ENCODE measurements at places on chromosomes 1 and 21. TPM values are rescaled to one million over a fixed set of nuclear protein-coding genes. Genes with fewer than 3 reads are reported as not detected.

DNA sequence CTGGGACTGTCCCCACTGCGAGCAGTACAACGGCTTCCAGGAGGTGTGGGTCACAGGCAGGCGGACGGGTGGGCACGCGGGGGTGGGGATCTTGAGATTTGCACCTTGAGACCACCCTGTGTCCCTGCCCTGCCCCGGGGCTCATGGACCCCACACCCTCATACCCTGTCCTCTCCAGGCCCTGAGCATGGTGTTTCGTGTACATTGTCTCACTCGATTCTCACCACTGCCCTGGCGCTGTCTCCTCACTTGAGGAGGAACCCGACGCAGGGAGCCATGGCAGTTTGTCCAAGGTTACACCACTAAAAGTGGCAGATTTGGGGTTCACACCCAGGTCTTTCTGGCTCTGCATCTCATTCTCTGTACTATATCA lies 7.2 kb downstream of the TMEM201 start:
- ATAC-seq = no peak

- no peak for ATAC-seq
Measured at GRCh38 chr1:154735061-154735803, 127.2 kb upstream of the ADAR start.

GRCh38 chr1:8873001-8873400 lies 5.5 kb downstream of the ENO1 start:
- no peak for ATAC-seq

GRCh38 chr1:234170622-234171021 lies 202.6 kb upstream of the COA6 start:
- no peak for ATAC-seq

GRCh38 chr1:151373196-151373595 lies 691 bp upstream of the SELENBP1 start:
- ATAC-seq = no peak

DNA sequence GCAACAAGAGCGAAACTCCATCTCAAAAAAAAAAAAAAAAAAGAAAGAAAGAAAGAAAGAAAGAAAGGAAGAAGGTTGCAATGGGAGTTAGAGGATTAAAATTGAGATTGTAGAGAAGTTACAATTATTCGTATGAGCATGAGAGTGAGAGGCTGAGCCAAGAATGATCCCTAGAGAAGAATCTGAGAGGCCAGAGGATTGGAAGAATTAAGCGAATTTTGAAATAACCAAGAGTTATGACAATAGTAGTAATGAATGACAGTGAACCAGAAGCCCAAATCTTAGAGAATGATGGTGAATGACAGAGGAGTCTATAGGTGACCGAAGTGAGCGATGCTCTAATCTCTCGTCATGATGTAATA lies 369 bp upstream of the ZYG11B start:
- peak; percentile 6 for ATAC-seq

- ATAC-seq = peak; percentile 34
Measured at GRCh38 chr1:10704368-10704882, 92.0 kb downstream of the CASZ1 start.

DNA sequence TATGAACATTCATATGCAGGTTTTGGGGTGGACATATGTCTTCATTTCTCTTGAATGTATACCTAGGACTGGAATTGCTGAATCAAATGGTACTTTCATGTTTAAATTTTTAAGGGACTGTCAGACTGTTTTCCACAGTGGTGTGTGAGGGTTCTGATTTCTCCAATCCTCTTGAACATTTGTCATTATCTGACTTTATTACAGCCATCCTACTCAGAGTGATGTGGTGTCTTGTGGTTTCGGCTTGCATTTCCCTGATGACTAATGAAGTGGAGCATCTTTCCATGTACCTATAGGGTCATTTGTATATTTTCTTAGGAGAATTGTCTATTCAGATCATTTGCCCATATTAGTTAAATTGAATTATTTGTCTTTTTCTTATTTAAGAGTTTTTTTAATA lies 35.4 kb upstream of the ZNF281 start:
- no peak for ATAC-seq

GRCh38 chr1:18139198-18139981 lies 31.8 kb downstream of the IGSF21 start:
- no peak for ATAC-seq

DNA sequence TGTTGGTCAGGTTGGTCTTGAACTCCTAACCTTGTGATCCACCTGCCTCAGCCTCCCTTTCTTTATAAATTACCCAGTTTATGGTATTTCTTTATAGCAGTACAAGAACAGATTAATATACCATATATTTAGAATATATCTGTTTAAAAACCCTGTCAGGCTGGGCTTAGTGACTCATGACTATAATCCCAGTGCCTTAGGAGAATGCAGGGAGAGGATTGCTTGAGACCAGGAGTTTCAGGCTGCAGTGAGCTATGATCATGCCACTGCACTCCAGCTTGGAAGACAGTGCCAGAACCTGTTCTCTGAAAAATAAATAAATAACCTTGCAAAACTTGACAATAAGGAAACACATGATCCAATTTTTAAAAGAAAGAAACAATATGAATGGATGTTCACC lies 43.9 kb downstream of the ZNF684 start:
- no peak for ATAC-seq

- ATAC-seq = no peak
Measured at GRCh38 chr1:171653796-171654195, 1.3 kb upstream of the MYOC start.

GRCh38 chr21:15567191-15567590 lies 162.6 kb upstream of the USP25 start:
- no peak for ATAC-seq

- ATAC-seq = no peak
Measured at GRCh38 chr1:33343539-33343938, 22.6 kb upstream of the A3GALT2 start.

- no peak for ATAC-seq
Measured at GRCh38 chr21:36350282-36350910, 30.4 kb downstream of the MORC3 start.

- no peak for ATAC-seq
Measured at GRCh38 chr1:10829965-10830515, 33.6 kb upstream of the CASZ1 start.

DNA sequence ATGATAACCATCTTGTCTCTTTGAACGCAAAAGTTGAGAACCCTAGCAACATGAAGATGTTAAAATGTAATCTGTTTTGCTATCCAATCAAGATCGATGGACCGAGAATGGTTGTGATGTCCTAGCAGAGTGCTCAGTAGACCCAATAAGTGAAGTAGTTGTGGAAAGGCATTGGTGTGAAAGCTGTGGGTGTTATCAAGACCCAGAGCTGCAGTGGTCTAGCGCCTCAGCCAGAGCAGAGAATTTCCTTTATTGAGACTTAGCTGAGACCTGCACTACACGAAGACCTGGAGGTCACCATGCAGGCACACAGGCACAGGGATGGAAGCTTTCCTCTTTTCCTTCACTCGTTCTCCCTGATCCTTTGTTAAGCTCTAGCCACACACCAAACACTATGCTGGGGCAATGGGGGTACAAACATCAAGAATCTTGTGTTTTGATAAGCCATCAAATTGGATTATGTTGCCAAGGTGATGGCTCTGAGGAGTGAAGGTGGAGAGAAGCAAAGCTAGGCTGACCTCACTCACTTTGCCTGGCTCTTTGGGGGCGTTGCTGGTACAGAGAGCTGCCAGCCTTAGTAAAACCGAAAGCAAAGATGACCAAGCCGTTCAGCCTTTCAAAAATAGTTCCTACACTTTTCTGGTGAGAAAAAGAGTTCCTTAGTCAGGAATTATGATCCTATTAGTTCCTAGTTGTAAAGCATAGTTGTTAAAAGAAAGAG lies 24.1 kb downstream of the METTL13 start:
- ATAC-seq = no peak

Gene ANKRD34A
- not detected for total RNA-seq

Gene PLA2G2C
- total RNA-seq = not detected

Gene SPRR3
- 30.4 TPM for total RNA-seq

Gene KLF17
- 0.20 TPM for total RNA-seq

Gene DCAF6
- total RNA-seq = 137 TPM

Gene FCGR1A
- total RNA-seq = 8.6 TPM

Gene SLC44A5
- total RNA-seq = 1.1 TPM

Gene AZIN2
- 4.0 TPM for total RNA-seq

Gene CCDC185
- total RNA-seq = not detected
